ENCODE measurements at places on chromosomes 5 and 9.

GRCh38 chr5:95986937-95987520 is 25.4 kb upstream of the ELL2 start:
- no peak for DNase-seq

DNA sequence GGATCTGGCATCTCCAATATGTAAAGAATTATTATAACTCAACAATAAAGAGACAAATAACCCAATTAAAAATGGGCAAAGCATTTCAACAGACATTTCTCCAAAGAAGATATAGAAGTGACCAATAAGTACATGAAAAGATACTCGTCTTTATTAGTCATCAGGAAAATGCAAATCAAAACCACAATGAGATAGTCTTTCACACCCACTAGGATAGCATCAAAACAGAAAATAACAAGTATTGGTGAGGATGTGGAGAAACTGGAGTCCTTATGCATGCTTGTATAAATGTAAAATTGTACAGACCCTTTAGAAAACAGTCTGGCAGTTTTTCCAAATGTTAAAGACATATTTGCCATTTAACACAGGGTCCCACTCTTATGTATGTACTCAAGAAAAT is 39.1 kb upstream of the ITGA1 start:
- DNase-seq = no peak

DNA sequence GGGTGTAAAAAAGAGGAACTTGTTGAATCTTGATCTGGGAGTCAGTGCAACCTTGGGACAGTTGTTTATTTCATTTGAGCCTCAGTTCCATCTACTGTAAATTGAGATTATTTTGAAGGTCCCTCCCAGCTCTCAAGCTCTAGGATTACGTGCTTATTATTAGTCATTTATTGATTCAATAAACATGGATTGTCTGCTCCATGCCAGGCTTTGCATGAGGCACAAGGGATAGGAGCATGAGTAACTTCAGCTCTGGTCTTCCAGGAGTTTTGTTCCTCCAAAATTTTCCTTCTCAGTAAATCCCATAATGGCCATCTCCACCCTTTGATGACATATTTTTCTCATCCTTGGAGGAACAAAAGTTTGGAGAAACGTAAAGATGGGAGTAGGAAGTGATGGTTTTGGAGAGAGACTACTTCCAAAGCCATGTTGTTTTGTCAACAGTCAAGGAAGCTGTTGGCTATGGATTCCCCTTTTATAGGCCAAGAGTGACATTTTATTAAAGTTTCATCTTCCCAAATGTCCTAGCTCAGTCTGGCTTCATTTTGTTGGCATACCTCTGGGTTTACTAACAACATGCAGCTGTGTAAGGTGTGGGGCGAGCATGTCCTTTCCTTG is 244.6 kb downstream of the DMRT2 start:
- DNase-seq = no peak

- DNase-seq = no peak
Observed at GRCh38 chr5:113264046-113264445, 170.7 kb downstream of the TSSK1B start.
